Fibroblast of upper back skin (primary cell): ENCODE measurements at places on chromosomes 12 and 14.

GRCh38 chr12:52327830-52328500 lies 6.8 kb upstream of the KRT83 start:
- DNase-seq, result no peak

- DNase-seq, result peak; percentile 3
Observed at GRCh38 chr12:7369274-7369729, 65.4 kb downstream of the ACSM4 start.

GRCh38 chr12:18332173-18332572 lies 70.9 kb downstream of the PIK3C2G start:
- DNase-seq, result no peak

DNA sequence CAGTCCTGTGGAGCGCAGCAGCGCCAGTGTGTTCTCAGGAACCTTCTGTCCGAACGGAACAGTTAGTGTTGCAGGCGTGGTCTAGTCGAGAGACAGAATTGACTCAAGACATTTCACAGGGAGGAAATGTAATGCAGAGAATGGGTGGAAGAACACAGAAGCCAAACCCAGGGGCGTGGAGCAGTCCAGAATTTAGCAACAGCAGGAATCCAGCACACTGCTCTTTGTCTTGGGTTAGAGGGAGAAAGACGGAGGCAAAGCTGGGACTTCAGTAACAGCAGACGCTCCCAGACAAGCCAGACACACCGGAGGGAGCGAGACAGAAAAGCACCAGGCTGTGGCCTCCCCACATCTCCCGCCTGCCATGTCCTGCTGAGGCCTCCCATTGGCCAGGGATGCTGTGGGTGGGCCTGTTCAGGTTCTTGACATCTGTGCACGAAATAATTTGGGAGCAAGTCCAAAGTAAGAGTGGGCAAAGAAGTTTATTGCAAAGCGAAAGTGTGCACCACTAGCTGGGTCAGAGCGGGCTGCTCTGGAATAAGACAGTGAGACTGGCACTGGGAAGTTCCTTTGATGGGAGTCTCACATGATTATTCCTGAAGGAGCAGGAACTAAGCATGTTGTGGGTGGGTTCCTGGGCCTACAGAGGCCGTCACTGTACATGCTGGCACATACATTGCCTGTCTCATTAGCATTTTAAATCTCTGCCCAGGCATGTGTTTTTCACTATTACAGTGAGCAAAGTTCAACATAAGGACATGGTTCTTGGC lies 339.3 kb upstream of the SFSWAP start:
- DNase-seq, result no peak

DNA sequence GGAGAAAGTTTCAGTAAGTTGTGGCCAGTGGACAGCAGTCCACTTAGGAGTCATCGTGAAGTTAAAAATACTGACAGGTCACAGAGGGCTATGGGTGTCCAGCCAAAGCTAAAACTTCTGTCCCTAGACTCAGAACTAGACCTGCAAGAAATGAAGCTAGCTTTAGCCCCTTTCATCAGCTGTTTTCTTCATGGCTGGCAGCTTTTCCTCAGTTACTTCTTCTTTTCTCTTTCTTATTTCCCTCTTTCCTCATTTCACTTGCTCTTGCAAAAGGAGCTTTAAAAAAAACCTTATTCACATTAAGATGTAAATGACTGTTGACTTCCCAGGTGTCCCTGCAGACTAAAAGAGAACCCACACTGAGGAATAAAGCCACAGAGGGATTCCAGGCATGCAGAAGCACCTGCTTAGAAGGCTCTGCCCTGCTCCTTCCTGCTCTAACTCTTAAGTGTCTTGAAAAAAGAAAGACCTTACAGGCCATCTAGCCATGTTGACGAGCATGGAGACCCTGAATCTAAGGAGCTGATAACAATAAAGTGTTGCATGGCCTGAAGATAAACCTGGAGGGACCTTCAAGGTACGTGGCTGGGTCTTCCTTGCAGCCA lies 69.7 kb upstream of the CCND2 start:
- DNase-seq, result no peak

DNA sequence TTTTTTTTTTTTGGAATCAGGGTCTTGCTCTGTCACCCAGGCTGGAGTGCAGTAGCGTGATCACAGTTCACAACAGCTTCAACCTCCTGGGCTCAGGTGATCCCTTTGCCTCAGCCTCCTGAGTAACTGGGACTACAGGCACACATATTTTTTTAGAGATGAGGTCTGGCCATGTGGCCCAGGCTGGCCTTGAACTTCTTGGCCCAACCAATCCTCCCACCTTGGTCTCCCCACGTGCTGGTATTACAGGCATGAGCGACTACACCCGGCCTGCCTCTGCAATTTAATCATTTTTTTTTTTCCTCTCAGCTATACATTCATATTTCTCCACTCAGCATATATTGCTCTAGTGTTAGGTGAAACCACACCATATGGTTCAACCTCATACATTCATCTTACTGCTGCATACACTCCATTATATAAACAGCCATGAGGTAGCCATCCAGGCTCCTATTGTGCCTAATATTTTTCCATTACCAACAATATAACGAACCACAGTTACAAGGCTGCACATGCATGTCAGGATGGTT lies 7.1 kb downstream of the STX2 start:
- DNase-seq, result no peak

DNA sequence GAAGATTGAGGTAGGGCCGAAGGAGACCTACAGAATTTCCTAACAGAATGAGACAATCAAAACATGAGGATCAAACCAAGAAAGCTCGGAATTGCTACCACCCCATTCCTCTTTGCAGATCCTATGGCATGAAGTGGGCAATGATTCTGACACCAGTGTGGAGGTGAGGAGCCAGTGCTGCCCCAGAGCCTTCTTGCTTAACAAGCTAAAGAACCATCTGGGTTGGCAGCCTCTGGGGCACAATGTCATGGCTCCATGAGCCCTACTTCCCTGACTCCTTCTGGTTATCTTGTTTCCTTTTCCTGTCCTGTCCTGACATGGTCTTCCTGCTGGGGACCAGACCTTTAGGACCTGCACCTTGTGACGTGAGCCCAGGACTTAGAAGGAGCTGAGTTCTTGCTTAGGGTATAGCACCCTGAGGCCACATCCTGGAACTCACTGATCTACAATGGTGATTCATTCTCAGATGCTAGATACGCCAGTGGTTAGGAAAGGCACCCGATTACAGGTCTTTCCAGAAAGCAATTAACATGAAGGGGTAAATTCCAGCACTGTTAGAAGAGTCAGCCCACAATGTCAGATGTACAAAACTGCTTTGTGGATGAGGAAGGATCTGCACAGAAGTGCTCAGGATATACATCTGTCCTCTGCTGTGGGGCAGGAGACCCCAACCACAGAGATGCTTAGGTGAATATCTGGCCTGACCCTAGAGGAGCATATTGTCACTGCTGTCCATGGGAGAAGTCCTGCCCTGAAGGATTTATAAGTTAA lies 324.2 kb downstream of the ZFP36L1 start:
- DNase-seq, result peak; percentile 76

DNA sequence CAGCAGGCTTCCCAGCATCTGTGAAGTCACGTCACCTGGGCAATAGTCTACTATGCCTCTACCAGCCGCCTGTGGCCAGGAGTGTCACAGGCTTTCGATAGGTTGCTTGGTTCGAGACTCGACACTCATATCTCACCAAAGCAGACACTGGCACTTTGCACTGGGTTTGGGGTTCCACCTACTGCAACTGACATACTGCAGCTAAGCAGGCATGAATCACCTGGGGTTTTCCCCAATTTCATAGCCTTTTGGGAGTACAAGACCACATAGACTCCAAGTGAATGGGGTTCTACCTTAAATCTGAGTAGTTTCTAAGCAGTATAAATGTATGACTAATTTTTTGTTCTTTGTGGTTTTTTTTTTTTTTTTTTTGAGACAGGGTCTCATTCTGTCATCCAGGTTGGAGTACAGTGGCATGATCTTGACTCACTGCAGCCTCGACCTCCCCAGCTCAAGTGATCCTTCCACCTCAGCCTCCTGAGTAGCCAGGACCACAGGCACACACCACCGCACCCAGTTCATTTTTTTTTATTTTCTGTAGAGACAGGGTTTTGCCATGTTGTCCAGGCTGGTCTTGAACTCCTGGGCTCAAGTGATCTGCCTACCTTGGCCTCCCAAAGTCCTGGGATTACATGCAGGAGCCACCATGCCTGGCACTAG lies 32.1 kb downstream of the DMAC2L start:
- DNase-seq, result peak; percentile 61

- DNase-seq, result no peak
Observed at GRCh38 chr14:100733152-100733850, 6.6 kb downstream of the DLK1 start.

DNA sequence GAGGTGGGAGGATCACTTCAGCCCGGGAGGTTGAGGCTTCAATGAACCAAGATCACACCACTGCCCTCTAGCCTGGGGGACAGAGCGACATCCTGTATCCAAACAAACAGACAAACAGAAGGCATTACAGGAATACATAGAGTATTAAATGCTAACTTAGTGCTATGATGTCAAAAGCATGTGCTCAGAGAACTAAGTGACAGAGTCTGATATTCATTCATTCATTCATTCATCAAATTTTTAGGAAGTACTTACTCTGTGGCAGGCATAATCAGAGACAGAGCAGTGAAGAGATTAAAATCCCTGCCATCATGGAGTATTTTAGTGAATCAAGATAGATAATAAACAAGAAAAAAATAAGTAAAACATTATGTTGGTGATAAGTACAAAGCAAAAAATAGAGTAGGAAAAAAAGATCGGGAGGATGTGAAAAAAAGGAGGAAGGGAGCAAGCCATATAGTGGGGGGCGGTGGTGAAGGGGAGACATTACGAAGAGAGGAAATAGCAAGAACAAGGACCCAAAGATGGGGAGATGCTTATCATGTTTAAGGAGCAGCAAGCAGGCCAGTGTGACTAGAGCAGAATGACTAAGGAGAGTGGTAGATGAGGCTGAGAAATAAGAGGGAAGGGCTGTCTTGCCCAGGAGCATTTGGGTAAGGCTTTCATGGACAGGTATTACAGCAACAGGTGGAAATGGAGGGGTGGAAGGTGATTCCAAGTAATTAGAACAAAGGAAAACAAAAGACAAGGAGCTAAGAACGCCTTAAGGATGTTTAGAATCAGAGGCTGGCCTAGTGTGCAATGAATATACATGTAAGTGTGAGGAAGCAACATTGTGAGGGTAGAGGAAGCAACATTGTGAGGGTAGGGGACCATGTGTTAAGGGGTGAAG lies 2.8 kb downstream of the MAP4K5 start:
- no peak for DNase-seq
